ENCODE measurements at places on chromosomes 1 and 21.

GRCh38 chr1:90761156-90761555, 44.1 kb upstream of the BARHL2 start:
- DNase-seq, result no peak

DNA sequence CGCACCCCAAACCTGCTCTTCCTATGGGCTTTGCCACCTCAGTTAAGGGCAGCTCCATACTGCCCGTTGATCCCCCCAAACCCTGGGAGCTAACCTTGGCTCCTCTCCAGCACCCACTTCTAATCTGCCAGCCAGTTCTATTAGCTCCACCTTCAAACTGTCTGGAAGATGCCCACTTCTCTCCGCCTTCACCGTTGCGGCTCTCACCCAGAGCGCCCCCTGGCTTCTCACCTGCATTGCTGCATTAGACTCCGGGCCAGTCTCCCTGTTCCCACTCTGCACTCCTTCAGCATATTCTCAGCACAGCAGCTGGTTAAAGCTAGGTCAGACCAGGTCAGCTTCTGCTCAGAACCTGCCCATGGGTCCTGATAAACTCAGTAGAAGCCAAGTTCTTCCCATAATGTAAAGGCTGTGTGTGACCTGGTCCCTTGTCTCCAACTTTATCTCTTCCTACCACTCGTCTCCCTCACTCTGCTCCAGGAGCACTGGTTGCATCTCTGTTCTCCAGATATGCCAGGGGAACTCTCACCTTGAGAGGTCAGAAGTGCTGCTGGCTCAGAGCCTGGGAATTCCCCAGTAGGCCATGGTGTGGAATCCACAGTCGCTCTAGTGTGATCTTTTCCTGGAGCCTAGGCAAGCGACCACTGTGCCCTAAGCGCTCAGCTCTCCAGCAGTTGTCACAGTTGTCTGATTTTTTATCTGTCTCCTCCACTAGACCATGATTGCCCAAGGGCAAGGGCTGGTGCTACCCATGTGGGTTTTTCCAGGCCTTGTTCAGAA, 150.3 kb downstream of the HMGB4 start:
- DNase-seq, result no peak

GRCh38 chr1:224534731-224535130, 81.4 kb upstream of the CNIH3 start:
- DNase-seq, result no peak

GRCh38 chr1:212217633-212218032, 67.6 kb upstream of the PPP2R5A start:
- no peak for DNase-seq

GRCh38 chr1:33350611-33351280, 29.8 kb upstream of the A3GALT2 start:
- no peak for DNase-seq

DNA sequence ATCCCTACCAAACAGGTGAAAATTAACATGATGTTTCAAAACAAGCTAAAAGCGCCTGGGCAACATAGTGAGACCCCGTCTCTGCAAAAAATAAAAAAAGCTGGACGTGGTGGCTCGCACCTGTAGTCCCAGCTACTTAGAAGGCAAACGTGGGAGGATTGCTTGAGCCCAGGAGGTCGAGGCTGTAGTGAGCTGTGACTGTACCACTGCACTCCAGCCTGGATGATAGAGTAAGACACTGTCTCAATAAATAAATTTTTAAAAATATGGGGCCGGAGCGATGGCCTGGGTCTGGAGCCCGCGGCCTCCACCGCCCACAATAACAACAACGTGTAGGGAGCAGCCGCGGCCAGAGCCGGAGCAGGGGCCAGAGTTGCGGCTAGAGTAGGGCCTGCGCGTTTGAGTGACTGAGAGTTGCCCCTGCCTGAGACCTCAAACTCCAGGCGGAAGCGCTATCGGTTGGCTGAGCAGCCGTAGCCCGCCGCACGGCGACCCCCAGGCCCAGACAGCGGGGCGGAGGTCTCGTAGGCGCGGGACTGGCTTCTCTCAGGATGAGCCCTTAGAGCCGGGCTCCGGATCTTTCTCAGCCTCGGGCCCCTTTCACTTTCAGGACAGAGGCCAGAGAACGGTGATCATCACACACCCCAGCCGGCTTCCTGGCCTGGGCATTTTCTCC, 41.4 kb downstream of the ZMYM1 start:
- peak; percentile 1 for DNase-seq

DNA sequence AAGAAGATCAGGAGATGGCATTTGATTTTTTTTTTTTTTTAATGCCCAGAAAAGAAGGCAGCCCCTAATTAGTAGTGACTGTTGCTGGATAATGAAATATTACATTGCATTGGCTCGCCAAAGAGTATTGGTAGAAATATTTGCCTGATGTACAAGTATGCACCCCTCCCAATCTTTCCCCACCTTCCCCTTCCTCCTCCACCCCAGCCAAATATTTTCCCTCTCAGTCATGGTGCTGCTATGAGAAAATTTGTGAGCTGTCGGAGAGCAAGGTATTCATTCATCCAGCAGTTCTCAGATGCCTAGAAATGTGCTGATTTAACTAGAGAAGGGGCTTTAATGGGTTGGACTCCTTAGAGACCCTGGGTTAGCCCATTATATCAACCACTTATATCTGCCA, 50.5 kb upstream of the IKBKE start:
- no peak for DNase-seq

DNA sequence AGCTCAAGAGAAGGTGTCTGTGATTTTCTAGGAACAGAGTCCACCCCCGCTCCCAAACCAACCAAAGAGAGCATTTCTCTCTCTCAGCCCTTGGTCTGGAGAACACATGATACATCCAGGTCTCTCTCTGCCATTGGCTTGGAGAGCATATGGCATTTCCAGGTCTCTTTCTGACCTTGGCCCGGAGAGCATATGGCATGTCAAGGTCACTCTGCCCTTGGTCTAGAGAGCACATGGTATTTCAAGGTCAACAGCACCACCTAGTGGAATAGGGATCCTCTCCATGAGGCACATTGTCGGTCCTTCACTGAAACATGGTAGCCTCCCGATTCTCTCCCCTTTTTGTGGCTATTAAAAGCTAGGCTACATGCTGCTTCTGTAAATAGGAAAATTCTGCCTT, 437.7 kb upstream of the OLFM3 start:
- no peak for DNase-seq

DNA sequence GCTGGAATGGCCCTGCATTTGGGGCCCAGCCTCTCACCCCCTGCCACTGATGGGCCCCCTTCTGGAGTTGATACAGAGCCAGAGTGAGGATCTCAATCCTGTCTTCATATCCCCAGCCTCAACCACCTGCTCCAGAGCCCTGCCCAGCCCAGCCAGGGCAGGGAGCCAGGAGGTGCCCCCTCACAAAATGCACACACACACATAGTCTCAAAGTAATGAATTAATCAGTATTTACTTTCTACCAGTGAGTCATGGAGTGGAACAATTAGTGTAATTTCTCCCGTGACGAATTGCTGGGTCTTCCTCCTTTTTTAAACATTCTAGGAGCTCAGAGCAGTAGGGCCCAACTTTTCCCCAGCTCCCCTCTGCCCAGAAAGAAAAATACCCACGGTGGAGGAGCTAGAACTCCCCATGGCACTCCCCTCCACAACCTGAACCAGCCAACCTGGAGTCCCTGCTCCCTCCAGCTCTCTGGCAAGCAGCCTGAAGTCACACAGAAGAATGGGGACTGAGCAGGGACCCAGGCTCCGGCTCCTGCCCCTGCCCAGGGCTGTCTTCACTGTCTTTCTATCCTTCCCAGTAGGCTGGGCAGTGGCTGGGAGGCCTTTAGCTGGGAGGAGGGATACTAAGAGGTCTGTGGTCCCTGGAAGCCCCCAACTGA, 29.3 kb downstream of the SDC3 start:
- no peak for DNase-seq

DNA sequence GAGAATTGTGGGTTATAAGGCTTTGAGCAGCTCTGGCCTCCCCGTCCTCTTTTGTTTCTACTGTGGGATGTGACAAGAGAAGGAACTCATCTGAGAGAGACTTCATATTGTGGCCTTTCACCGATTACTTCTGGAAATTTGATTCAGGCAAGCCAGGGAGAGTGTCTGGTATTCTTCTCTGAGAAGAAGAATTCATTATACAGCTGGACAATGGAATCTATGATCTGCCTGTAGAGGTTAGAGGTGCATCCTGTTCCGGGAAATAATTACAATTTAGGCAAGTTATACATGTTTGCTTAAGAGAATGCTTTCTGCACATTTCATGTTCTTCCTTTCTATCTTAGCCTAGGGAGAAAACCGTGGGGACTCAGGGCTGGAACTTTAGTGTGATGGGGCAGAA, 12.8 kb upstream of the RNU1-2 start:
- DNase-seq, result no peak

GRCh38 chr1:234957330-234958065, 171.1 kb downstream of the TOMM20 start:
- no peak for DNase-seq

GRCh38 chr21:36640174-36640720, 58.7 kb upstream of the SIM2 start:
- DNase-seq, result no peak

- no peak for DNase-seq
Observed at GRCh38 chr1:45772971-45773370, 22.5 kb upstream of the IPP start.

GRCh38 chr21:35743571-35743970, 316.8 kb downstream of the SETD4 start:
- no peak for DNase-seq

GRCh38 chr21:38422082-38422481, 76.2 kb downstream of the ERG start:
- DNase-seq, result no peak

DNA sequence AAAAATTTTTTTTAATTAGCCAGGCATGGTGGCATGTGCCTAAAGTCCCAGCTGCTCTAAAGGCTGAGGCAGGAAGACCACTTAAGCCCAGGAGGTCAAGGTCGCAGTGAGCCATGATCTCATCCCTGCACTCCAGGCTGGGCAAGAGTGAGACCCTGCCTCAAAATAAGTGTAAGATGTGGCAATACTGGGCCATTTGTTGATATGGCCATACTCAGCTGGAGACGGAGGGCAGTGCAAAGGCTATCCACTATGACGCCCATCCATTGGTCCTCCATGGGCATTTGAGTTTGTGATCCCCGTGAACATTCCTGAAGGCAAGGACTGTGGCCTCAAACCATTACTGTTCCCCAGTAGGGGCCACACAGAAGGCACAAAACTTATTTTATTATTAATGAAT, 1.5 kb downstream of the CASP9 start:
- no peak for DNase-seq
